ENCODE measurements at places on chromosomes 3 and 15.

- no peak for DNase-seq
These were observed 1.2 kb upstream of the EIF3J start for GRCh38 chr15:44535523-44536301.

DNA sequence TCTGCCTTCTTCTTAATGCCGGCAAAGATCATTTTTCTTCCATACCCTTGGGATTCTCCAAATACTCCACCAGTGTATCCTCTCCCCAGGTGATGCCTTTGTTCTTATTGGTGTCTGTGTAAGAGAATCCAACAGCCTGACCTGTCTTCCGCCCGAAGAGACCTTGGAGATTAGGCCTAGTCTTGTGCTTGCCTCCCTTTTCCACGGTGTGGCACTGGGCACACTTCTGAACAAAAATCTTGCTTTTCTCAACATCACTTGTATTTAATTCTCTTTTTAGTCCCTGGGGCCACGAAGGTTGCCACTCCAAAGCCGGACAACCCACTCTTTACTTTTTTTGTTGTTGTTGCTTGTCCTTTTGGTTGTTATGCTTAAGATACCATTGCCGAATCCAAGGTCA is 14.0 kb upstream of the EMC3 start:
- DNase-seq = no peak

GRCh38 chr3:45597171-45597570 is 2.6 kb downstream of the LIMD1 start:
- DNase-seq = no peak

DNA sequence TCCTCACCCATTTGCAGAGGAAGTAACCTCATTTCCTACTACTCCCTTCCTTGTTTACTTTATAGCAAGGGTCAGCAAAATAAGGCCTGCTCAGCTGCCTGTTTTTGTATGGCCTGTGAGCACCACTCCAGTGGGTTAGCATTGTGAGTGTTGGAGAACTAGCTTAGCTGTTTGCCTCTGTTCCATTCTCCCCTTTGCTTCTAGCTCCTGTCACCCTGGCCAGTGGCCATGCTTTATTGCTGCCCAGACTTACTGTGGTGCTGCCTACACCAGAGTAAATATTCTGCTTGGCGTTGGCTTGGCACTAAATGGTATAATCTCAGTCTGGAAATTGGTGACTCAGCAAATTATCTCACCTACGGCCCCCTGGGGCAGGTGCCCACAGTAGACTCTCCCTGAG is 8.8 kb downstream of the PDCD6IP start:
- DNase-seq = no peak

GRCh38 chr3:65685621-65686235 is 353.0 kb downstream of the MAGI1 start:
- DNase-seq = no peak
